ENCODE measurements at places on chromosomes 2 and 18. TPM values are rescaled to one million over a fixed set of nuclear protein-coding genes. Genes with fewer than 3 reads are reported as not detected.

Gene DNAH6
- 0.86 TPM for total RNA-seq

GRCh38 chr2:8535821-8536685 lies 145.8 kb upstream of the ID2 start:
- H3K4me1 ChIP-seq = no peaks in the 10 kb centered on the region
- H3K27ac ChIP-seq = no peak overlapping the region
- peaks cover 8% of the 10 kb centered on the region for H3K27me3 ChIP-seq

GRCh38 chr18:3305933-3306332 lies 44.0 kb downstream of the MYL12B start:
- DNase-seq = no peak
- H3K27ac ChIP-seq = no peak overlapping the region
- no peaks in the 10 kb centered on the region for H3K27me3 ChIP-seq
- no peaks in the 10 kb centered on the region for H3K4me1 ChIP-seq

DNA sequence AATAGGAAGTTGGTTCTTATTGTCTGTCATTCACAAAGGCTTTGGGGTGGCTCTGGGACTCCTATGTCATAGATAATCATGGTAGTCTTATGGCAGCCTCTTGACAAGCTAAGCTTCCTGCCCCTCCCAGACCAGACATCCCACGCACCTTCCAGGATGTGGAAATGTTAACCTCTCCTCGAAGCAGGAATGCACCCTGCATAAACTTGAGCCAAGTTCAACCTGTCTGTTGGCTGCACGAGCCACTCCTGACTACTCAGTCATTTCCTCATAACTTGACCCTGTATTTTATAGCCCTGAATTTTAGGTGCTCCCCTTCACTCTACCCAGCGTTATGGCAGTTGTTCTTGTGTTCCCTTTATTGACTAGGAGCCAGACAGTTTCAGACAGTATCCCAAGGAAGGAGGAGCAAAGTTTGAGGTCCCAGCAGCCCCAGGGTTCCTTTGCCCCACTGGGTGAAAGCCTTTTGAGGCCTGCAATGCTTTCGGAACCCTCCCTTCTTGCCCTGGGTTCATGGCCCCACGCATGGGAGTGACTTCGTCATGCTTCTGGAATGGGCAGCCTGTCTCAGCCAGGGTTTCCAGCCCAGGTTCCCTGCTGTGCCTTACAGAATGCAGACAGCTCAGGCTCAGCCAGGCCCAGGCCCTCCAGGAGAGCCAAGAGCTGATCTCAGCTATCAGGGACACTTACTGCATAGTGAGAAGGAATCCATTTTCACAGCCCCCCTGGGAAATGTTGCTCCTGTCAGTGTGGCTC lies 15.6 kb upstream of the INO80C start:
- no peaks in the 10 kb centered on the region for H3K36me3 ChIP-seq
- H3K27me3 ChIP-seq = peaks cover 2% of the 10 kb centered on the region
- peak; percentile 38 for DNase-seq
- H3K4me3 ChIP-seq = no peak overlapping the region

DNA sequence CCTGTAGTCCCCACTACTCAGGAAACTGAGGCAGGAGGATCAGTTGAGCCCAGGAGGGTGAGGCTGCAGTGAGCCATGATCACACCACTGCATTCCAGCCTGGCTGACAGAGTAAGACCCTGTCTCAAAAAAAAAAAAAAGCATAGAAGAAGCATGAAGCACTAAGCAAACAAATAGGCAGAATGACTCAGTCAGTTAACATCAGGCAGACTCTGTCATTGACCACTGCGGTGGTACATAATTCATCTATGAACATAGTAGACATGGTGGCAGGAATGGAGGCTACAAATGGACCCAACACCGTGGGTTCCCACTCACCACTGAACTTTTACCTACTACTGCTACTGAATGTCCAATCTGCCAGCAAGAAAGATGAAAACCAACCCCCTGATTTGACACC lies 7.6 kb upstream of the ASXL2 start:
- H3K36me3 ChIP-seq = no peaks in the 10 kb centered on the region
- peaks cover 3% of the 10 kb centered on the region for H3K27me3 ChIP-seq
- H3K4me3 ChIP-seq = no peak overlapping the region
- DNase-seq = no peak

- H3K36me3 ChIP-seq = no peaks in the 10 kb centered on the region
- no peak overlapping the region for H3K27ac ChIP-seq
- no peak overlapping the region for H3K4me3 ChIP-seq
- no peak for DNase-seq
- H3K4me1 ChIP-seq = no peaks in the 10 kb centered on the region
- peaks cover 3% of the 10 kb centered on the region for H3K27me3 ChIP-seq
These were observed 167.1 kb upstream of the SIX2 start for GRCh38 chr2:45176390-45176789.

GRCh38 chr2:121189661-121190381 lies 95.2 kb downstream of the TFCP2L1 start:
- peaks cover 4% of the 10 kb centered on the region for H3K27me3 ChIP-seq
- H3K36me3 ChIP-seq = no peaks in the 10 kb centered on the region
- no peaks in the 10 kb centered on the region for H3K4me1 ChIP-seq
- H3K27ac ChIP-seq = no peak overlapping the region

DNA sequence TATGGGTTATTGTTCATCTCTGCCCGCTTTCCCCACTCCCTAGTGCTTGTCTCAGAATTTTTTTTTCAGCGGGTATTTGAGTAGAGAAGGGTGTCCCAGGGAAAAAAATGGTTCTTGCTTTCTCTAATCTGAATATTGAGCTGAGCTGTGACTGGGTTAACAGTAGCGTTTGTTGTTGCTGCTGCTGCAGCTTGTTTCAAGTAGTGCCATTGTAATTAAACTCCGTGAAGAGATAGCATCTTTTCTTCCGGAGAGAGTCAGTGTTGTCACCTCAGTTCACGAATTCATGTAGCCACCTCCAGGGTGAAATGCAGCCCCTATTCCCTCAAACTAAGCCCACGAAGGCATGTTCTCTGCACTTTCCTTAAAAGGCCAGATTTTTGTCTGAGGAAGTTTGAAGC lies 1.5 kb upstream of the AAK1 start:
- DNase-seq = no peak
- peak overlapping the region; percentile 96 for H3K4me3 ChIP-seq
- peak overlapping the region; percentile 89 for H3K27ac ChIP-seq
- no peaks in the 10 kb centered on the region for H3K36me3 ChIP-seq

DNA sequence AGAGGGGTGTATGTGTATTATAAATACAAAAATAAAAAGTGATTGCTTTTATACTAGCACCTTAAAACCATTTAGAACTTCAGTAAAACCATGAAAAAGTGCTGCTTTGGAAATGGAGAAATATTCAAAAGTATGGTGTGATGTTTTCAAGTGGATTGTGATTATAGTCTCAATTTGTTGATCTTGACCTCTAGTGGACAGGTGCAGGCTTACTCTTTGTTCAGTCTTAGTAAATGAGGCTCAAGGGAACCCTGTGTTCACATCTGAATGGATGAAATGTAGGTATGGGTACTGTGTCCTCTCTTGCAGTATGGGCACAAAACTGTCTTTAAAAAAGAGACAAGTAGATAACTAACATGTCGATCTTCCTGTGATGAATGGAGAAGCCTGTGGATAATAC lies 145.8 kb downstream of the MCFD2 start:
- no peak for DNase-seq
- H3K4me3 ChIP-seq = no peak overlapping the region
- no peaks in the 10 kb centered on the region for H3K36me3 ChIP-seq
- H3K27me3 ChIP-seq = no peaks in the 10 kb centered on the region

- H3K36me3 ChIP-seq = peaks cover 18% of the 10 kb centered on the region
- no peaks in the 10 kb centered on the region for H3K27me3 ChIP-seq
- H3K27ac ChIP-seq = no peak overlapping the region
- H3K4me3 ChIP-seq = no peak overlapping the region
- DNase-seq = no peak
These were observed 266.5 kb downstream of the KLHL29 start for GRCh38 chr2:23651187-23652080.

GRCh38 chr2:111884592-111884964 lies 585 bp upstream of the ANAPC1 start:
- H3K27ac ChIP-seq = peak overlapping the region; percentile 56
- H3K4me1 ChIP-seq = no peaks in the 10 kb centered on the region
- no peak for DNase-seq
- H3K27me3 ChIP-seq = peaks cover 2% of the 10 kb centered on the region

- no peaks in the 10 kb centered on the region for H3K36me3 ChIP-seq
- DNase-seq = no peak
- no peak overlapping the region for H3K27ac ChIP-seq
- no peaks in the 10 kb centered on the region for H3K27me3 ChIP-seq
These were observed 16.4 kb downstream of the CEP76 start for GRCh38 chr18:12686100-12686499.

Gene OR6B2
- total RNA-seq = not detected

DNA sequence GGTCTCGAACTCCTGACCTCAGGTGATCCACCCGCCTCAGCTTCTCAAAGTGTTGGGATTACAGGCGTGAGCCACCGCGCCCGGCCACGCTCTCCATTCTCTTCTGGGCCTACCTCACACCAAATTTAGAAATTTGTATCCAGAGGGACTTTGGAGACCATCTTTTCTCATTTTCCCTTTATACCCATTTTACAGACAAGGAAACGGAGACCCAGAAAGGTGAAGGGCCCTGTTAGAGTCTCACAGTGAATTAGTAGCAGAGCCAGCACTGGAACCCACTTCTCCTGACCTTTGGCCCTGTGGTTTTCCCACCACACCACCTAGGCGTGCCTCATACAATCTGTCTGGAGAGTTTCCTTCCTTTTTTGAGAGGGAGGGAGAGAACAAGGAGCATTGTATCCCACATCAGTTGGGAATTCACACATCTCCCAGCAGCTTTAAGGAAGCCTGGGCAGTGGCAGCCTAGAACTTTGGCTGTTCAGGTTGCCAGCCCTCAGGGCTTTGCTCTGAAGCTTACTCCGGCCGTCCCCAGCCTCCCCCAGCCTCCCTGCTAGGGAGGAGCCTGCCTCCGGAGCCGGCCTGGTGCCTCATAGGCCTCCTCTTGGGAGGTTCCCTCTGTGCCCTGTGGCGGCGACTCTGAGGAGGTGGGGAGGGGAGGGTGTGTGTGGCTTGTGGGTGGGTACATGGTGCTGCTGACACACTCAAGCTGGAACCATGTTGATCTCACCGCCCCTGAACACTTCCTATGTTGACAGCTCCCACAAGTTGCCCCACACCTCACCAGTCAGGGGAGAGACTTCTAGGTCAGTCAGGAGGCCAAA lies 13.8 kb downstream of the FOSL2 start:
- peaks cover 1% of the 10 kb centered on the region for H3K27me3 ChIP-seq
- H3K4me3 ChIP-seq = no peak overlapping the region
- no peaks in the 10 kb centered on the region for H3K36me3 ChIP-seq
- no peak for DNase-seq
- no peak overlapping the region for H3K27ac ChIP-seq
- H3K4me1 ChIP-seq = no peaks in the 10 kb centered on the region

DNA sequence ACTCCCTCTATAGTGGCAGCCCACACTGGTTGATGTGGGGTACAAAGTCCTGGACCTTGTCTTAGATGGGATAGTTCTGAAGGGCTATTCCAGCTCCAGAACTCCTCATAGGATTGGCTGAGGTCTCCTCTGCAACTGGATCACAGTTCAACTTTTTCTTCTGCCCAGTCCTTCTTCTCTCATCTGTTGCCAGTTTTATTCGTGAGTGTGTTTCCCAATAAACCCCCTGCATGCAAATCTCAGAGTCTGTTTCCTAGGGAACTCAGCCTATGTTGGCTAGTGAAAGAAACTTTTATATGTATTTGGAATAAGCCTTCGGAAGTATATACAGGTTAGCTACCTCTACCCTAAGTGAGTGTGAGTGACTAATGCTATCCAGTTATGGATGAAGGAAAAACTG lies 823.4 kb downstream of the SLC4A3 start:
- H3K4me3 ChIP-seq = no peak overlapping the region
- H3K27ac ChIP-seq = no peak overlapping the region
- H3K4me1 ChIP-seq = no peaks in the 10 kb centered on the region
- no peaks in the 10 kb centered on the region for H3K36me3 ChIP-seq

DNA sequence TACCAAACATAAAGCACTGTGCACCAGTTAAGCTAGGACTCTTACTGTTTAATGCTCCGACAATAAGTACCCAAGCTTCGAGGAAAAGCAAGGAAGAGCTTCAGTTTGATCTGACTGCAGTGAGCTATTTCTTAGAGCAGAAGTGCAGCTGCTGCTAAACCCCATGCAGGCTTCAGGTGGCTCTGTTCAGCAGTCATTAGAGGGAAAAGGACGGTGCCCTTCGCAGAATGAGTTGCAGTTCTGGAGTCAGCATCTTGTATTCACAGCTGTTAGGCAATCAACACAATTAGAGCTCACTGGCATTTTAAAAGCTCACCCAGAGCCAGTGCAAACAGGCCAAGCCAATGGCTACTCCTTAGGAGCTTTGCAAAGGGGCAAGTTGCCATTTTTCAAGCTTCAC lies 1.5 kb upstream of the CERKL start:
- peaks cover 31% of the 10 kb centered on the region for H3K4me1 ChIP-seq
- peak overlapping the region; percentile 86 for H3K4me3 ChIP-seq
- DNase-seq = no peak
- H3K27ac ChIP-seq = peak overlapping the region; percentile 55

Gene DNPEP
- total RNA-seq = 19.8 TPM

GRCh38 chr2:235006986-235007385 lies 55.2 kb downstream of the SH3BP4 start:
- DNase-seq = no peak
- no peaks in the 10 kb centered on the region for H3K36me3 ChIP-seq
- peaks cover 57% of the 10 kb centered on the region for H3K4me1 ChIP-seq
- H3K27ac ChIP-seq = peak overlapping the region; percentile 94
- H3K27me3 ChIP-seq = peaks cover 8% of the 10 kb centered on the region

GRCh38 chr2:75186821-75187220 lies 12.5 kb downstream of the TACR1 start:
- H3K27me3 ChIP-seq = peaks cover 2% of the 10 kb centered on the region
- H3K27ac ChIP-seq = no peak overlapping the region
- no peak for DNase-seq
- H3K4me3 ChIP-seq = no peak overlapping the region

DNA sequence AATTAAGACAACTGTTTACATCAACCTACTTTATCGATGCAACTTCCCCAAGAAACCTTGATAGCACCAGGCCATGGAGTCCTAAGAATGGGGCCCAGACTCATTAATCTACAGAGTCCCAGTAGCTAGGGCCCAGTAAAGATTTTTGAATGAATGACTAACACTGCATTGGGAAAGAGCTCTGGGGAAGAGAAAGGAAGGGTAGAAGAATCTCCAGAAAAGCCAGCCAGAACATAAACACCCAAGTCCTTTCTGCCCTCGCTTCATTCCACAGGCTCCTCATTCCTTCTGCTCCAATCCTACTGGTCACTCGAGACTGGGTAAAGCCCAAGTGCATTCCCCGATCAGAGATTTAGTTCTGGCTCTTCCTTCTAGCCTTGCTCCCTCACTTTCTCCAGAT lies 44.3 kb downstream of the CYRIA start:
- H3K36me3 ChIP-seq = peaks cover 3% of the 10 kb centered on the region
- H3K27me3 ChIP-seq = no peaks in the 10 kb centered on the region
- no peak overlapping the region for H3K27ac ChIP-seq
- no peak for DNase-seq
- H3K4me3 ChIP-seq = no peak overlapping the region
- H3K4me1 ChIP-seq = peaks cover 3% of the 10 kb centered on the region

DNA sequence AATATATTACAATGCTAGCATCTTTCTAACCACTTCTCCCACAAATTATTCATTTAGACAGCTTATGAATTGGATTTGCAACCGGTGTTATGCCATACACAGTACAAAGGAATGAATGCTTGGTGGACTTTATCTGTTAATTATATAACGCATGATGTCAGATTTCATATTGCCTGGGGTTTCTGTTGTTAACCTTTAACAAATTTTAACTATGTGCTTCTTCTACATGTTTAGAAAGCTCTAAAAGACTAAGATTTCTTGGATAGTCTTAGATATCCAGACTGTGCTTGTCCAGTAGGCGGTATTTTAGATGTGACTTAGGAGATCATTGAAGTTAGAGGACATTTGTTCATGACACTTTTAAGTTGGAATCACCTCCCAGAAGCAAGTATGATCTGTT lies 976.3 kb downstream of the TMEM182 start:
- no peak overlapping the region for H3K27ac ChIP-seq
- peaks cover 7% of the 10 kb centered on the region for H3K36me3 ChIP-seq
- no peaks in the 10 kb centered on the region for H3K4me1 ChIP-seq
- no peak overlapping the region for H3K4me3 ChIP-seq

Gene DSG4
- total RNA-seq = not detected

Gene SCYGR4
- not detected for total RNA-seq
